Glutamatergic neuron (in vitro differentiated cells): ENCODE measurements at places on chromosomes 7 and 10. TPM values are rescaled to one million over a fixed set of nuclear protein-coding genes. Genes with fewer than 3 reads are reported as not detected.

GRCh38 chr7:107643407-107643806 lies 17.2 kb upstream of the SLC26A4 start:
- DNase-seq: no peak
- H3K4me1 ChIP-seq: peaks cover 9% of the 10 kb centered on the region
- H3K36me3 ChIP-seq: no peaks in the 10 kb centered on the region
- H3K27me3 ChIP-seq: peaks cover 2% of the 10 kb centered on the region
- H3K27ac ChIP-seq: no peak overlapping the region

GRCh38 chr7:98795741-98796493 lies 73.9 kb downstream of the TMEM130 start:
- no peak overlapping the region for H3K4me3 ChIP-seq
- H3K4me1 ChIP-seq: peaks cover 6% of the 10 kb centered on the region
- peaks cover 3% of the 10 kb centered on the region for H3K27me3 ChIP-seq
- DNase-seq: no peak
- H3K27ac ChIP-seq: no peak overlapping the region
- H3K36me3 ChIP-seq: peaks cover 12% of the 10 kb centered on the region

The TMEM196 gene
- 3.6 TPM for total RNA-seq

GRCh38 chr10:121461307-121461706 lies 136.9 kb downstream of the FGFR2 start:
- no peak overlapping the region for H3K27ac ChIP-seq
- no peak overlapping the region for H3K4me3 ChIP-seq
- peaks cover 5% of the 10 kb centered on the region for H3K36me3 ChIP-seq
- no peaks in the 10 kb centered on the region for H3K27me3 ChIP-seq

DNA sequence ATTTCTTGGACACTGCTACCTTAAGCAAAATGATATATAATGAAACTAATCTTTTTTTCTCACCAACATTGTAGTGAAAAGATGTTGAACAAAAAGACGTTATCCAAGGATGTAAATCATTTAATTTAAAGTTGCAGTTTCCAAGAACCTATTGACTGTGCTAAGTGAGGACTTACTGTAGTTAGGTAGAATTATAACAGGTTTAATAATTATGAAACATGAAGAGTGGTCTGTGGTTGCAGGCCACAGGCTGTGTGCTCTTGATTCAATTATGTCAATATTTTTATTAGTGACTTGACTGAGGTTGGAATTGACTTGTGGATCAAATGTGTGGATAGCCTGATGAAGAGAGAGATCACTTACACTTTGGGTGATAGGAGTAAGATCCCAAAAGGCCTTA lies 478.1 kb downstream of the AUTS2 start:
- peaks cover 22% of the 10 kb centered on the region for H3K4me1 ChIP-seq
- no peak overlapping the region for H3K4me3 ChIP-seq
- H3K27me3 ChIP-seq: peaks cover 9% of the 10 kb centered on the region

DNA sequence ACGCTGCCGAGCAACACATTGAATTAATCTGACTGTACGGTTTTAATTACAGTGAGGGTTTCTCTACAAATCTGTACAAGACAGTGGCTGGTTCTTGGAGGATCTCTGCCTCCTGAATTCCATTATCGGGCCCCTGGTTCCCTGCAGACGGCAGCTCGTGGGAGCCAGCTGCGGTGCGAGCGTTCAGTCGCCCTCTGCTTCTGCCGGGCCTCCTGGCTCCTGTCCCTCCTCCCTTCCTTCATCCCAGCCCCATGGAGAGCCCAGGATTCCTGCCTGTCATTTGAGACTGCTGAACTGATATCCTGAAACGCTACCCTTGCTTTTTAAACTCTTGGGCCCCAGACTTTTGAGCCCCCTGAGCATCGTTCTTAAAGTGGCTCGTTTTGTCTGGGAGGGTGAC lies 6.6 kb upstream of the DLX6 start:
- H3K36me3 ChIP-seq: no peaks in the 10 kb centered on the region
- H3K27me3 ChIP-seq: peaks cover 69% of the 10 kb centered on the region
- H3K4me3 ChIP-seq: no peak overlapping the region

DNA sequence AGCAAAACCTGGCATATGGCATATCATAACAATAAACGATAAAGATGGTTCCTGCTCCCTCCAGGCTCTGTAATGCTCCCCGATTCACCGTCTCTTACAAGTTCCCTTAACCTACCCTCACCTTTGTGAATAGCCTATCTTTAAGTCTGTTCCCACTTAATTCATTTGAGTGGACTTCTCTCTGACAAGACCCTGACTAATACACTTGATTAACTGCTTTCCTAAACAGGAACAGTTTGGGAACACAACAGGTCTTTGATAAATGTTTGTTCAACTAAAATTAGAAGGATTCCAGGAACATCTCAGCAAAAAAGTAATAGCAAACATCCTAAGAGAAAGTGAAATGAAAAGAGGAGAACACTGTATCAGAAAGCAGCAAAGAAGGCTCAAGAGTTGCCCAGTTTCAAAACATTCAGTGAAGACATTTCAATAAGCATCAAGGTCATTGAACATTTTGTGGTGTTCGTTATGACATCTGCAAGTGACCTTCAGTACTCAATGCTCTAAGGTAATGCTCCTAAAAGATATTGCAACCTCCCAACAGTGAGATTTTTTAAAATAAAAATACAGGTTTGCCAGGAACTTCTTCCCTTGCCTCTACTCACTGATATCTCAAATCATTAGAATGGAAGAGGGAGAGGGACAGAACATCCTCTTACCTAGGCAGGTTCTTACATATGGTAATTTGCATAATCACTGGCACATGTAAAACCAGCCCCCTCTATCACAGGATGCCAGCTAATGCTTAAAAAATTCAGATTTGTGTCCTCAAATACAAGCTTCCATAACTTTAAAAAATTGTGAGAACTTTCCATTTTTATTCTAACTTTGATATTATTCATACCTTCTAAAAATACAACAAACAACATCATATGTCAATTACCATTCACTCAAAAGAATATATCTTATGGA lies 11.4 kb upstream of the ARHGAP12 start:
- H3K36me3 ChIP-seq: no peaks in the 10 kb centered on the region
- no peak for DNase-seq
- no peak overlapping the region for H3K4me3 ChIP-seq
- no peaks in the 10 kb centered on the region for H3K27me3 ChIP-seq
- H3K4me1 ChIP-seq: peaks cover 9% of the 10 kb centered on the region
- no peak overlapping the region for H3K27ac ChIP-seq

The PAX4 gene
- total RNA-seq: not detected

DNA sequence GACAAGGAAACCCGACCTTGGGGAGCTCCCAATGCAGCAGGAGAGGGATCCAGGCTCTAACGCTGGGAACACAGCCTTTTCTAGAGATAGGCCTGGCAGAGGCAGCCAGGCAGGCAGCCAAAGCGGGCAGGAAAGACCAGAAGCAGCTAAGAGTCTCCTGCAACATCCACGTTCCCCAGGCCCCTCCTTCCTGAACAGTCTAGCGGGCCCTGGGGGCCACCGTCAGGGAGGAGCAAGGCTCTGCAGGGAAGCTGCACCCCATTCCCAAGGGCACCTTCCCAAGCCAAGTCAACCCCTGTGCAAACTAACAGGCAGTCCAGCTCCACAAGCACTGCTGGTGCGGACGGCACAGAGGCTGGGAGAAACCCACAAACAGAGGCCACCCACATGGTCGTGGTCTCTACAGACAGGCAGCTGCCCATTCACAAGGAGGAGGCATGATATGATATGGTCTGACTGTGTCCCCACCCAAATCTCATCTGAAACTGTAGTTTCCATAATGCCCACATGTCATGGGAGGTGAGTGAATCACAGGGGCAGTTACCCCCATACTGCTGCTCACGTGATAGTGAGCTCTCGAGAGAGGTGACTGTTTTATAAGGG lies 115.7 kb downstream of the MAD1L1 start:
- no peaks in the 10 kb centered on the region for H3K36me3 ChIP-seq
- no peak for DNase-seq
- peaks cover 11% of the 10 kb centered on the region for H3K27me3 ChIP-seq
- H3K4me1 ChIP-seq: peaks cover 18% of the 10 kb centered on the region
- no peak overlapping the region for H3K4me3 ChIP-seq

DNA sequence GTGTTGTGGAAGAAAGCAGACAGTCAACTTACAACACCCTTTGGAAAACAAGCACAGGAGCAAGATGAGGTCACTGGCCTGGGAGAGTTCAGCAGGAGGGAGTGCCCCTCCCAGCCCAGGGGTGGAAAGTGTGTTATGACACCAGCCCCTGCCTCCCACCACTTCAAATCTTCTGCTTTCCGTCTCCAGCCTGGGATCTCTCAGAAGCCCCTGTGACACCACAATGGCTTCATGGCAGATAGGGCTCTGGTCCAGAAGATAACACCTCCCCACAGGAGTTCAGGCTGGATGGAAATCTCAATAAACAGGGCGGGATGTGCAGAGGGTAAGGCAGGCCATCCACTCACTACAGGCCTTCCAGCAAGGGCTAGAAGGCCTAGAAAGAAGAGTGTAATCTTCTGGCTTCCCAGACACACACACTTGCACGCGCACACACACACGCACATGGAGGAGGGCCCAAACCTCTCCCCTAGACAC lies 48.7 kb upstream of the ZMIZ1 start:
- H3K27me3 ChIP-seq: peaks cover 6% of the 10 kb centered on the region
- no peak overlapping the region for H3K4me3 ChIP-seq
- no peak overlapping the region for H3K27ac ChIP-seq
- no peaks in the 10 kb centered on the region for H3K36me3 ChIP-seq
- H3K4me1 ChIP-seq: peaks cover 9% of the 10 kb centered on the region

- H3K27me3 ChIP-seq: no peaks in the 10 kb centered on the region
- H3K27ac ChIP-seq: no peak overlapping the region
- no peak overlapping the region for H3K4me3 ChIP-seq
- H3K36me3 ChIP-seq: no peaks in the 10 kb centered on the region
Measured at GRCh38 chr7:15802425-15802824, 115.9 kb upstream of the MEOX2 start.
